ENCODE measurements at places on chromosomes 7 and 10.

GRCh38 chr10:61901829-61902444 is 438 bp downstream of the ARID5B start:
- DNase-seq, result no peak

DNA sequence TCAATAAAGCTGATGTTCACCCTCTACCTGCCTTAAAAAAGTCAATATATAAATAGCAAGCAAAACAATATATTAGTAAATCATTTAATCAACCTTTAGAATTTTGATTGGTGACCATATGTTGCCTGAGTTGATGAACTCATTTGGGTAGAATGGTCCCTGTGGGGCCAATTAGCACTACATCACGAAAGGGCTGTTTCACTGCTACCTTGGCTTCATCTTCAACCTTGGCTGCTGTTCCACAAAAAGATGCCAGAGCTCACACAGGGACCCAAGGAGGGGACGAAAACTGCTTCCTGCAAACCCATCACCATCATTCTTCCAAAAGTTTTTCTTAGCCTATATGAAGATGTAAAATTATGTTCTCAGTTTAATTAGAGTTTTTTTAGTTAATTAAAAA is 35.4 kb upstream of the HBP1 start:
- no peak for DNase-seq

- no peak for DNase-seq
These were observed 173.9 kb downstream of the ELFN1 start for GRCh38 chr7:1843921-1844335.

DNA sequence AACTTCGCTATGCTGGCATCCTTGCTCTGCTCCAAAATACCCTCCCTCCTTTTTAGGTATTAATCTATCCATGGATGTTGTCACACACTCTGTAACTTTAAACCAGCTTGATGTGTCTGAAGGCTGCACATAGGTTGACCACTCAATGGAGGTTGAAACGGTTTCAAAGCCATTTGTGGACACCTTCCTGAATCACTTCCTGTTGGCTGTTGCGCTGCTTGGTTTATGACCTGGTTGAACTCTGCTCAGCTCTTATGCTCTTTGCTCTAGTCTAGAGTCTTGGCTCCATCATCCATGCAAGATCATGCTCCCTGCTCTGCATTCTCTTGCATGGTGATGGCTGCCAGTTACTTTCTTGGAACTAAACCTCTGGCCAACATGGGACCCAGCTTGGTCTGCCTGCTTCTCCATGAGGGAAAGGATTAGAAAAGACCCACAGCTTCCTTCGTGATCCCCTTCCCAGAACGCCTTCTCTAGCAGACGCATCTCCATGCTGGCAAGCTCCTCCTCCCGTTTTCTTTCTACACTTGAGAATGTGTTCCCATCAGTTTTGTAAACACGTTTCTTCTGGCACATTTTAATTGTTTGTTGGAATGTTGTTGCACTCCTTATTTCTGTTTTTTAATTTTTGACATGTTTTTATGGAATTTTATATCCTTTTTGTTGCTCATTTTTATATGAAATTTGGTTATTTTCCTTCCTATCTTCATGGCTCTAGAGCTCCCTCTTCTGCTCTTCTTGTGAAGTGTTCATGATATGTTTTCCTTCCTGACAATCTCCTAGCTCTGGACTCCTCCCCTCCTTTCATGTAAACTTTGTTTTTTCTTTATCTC is 149.8 kb downstream of the XPNPEP1 start:
- DNase-seq, result no peak

DNA sequence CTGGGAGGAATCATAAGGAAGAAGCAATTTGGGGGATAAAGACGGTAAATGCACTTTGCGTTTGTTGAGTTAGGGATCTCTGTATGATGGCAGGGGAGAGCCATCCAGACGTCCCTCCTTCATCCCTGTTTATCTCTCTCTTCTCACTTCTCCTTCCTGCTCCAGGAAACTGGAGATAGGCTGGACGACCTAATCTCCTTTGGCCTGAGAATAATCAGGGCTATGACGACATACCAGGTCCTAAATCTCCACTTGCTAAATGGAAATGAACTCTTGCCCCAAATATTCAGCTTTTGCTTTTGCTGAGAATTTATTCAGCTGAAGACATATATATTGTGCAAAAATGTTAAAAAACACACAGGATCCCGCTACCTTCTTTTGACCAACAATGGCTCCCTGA is 182.9 kb upstream of the INHBA start:
- DNase-seq, result no peak

GRCh38 chr10:75456122-75456521 is 24.7 kb downstream of the LRMDA start:
- DNase-seq, result no peak

DNA sequence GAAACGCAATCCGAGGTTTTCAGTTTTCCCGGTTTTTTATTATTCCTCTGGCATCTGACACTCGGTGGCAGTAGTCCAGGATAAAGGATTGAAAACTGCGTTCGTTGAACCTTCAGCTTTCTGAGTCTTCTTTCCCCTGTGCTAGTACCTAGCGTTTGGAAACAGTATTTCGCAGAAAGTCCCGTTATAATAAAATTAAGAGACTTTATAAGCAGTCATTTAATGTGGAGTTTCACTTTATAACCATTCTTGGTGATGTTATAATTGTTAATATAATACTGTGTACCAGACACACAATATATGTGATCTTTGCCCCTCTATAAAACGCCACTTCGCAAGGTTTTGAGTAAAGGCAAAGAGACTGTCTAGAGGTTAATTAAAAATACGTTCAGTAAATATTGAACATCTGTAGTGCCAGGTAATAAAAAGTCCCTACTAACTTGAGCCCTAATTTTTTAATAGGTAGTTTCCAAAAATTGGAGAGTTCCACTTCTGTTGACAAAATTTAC is 874 bp downstream of the CISD1 start:
- no peak for DNase-seq

DNA sequence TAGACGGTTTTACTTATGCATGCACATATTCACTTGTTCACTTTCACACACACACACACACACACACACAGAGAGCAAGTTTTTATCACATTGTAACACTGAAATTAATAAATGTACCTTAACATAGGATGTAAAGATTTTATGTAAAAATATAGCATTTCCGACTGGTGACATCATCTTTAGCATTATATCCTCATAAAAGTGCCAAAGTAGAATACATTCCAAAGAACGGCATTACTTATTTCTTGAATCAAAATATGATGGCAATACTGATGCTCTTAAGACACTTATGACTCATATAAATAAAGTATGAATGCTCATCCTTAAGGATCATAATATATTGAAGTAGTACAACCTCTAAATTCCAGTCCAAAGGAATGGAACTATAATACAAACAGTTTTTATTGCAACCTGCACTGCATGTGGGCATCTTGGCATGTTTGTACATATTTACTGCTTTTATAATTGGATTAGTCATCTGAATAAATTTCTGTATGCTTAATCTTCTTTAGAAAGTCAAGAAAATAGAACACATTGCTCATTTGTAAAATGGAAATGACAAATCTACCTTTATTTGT is 290.0 kb upstream of the SEMA3A start:
- DNase-seq, result no peak

- DNase-seq, result no peak
These were observed 91.9 kb upstream of the PRKCQ start for GRCh38 chr10:6671976-6672375.

GRCh38 chr10:21753497-21754270 is 219.7 kb downstream of the MLLT10 start:
- no peak for DNase-seq

DNA sequence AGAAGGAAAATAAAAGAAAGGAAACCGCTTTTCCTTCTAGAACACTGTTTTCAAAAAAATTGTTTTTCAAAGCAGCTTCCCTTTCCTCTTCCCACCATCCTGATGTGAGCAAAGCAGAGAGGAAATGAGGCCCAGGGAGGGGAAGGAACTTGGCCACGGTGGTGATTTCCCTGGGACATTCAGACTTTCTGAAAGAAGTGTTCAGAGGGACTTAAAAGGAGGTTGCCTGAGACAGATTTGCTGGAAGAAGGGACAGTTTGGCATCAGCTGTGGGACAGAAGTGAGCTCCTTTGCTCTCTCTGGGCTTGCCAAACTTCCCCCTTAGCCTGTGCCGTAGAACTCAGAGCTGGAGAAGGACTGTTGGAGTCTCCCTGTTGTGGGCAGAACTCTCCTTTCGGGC is 30.3 kb downstream of the ADCYAP1R1 start:
- DNase-seq, result no peak

DNA sequence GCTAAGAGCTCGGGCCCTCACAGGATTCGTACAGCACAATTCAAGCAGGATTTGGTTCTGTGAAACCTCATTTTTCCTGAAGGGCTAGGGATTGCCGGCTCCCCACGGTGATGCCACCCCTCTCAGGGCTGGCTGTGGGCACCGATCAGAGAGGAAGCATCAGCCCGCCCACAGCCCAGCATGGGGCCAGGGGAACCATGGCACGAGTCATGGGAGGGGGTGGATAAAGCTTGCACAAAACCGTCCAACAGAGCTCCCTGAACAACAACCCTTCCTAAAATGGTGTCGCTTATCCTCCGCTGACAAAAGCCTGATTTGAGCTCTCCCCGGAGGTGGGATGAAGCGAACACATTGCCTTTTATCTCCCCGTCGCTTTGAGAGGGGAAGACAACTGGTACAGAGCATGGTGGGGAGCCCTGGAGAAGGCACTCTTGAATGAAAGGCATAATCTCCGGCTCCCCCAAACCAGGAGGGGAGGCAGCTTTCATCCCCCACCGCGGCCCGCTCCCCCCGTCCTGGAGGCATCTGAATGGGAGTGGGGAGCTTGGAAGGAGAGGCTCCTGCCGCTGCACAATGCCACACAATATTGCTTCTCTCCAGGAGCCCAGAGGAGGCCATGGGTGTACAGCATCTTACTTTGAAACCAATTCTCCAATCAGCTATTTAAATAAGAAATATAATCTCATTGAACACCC is 144.0 kb downstream of the RPS24 start:
- no peak for DNase-seq

GRCh38 chr10:35413985-35414861 is 77.9 kb downstream of the CCNY start:
- DNase-seq, result no peak

DNA sequence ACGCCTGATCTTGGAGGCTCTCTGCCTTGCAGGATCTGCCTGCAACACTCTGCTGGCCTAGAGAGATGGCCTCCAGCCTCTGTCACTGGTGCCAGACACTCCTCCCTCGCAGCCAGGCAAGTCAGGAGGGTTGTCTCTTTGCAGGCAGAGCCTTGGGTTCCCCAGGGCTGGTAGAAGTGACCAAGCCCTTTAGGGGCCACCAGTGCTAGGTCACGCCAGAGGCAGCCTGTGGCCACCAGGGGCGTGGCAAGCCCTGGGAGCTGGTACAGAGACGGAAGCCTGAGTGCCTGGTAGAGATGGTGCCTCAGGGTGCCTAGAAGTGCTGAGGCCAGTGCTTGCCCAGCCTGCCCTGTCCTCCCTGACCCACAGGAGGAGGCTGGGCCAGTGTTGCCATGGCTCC is 9.1 kb downstream of the ADCYAP1R1 start:
- no peak for DNase-seq

DNA sequence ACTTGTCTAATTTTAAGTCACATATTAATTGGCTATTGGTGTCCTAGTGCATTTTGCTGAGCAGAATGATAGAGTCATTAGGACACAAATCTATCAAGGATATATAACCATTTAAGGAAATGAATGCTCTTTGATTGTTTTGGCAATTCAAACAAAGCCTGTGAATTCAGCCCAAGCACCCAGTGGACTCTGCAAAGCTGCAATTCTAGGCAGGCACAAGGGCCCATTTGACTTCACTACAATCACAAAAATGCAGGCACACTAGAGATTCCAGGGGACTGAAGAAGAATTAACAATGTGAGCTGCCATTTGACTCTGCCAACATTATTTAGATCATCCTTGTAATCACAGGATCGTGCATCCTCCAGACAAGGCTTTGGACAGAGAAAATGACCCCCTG is 544.2 kb upstream of the PHF14 start:
- no peak for DNase-seq

DNA sequence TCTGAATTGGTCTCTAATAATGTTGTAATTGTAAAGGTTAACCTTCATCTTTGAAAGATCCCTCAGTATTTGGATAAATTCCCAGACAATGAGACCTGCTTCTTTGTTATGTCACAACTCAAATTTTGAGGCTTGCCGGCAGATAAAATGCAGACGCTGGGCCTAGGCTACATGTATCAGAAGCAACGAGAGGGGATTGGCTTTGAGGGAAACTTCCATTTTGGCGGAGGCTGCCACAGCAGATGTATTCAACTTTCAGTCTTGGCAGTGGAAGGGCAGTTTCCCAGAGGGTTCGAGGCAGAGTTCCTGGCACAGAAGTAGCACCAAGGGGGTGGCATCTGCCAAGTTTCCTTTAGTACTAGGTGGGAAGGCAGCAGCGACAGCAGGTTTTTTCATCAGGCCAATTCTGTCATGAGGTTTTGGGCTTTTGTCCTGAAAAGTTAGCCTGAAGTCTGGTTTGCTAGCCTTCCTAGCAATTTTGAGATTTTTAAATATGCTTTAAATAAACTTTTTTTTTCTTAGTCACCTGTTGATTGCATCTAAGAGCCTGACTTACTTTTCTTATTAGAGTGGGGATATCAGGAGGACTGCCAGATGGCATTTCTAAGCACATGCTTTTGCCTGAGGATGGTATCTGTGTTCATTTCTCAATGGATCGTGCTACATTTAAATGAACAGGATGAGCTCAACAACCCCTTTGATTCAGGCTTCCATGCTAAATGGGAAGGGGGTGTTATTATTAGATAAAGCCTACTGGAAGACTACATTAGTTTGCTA is 89.5 kb upstream of the FAM3C start:
- no peak for DNase-seq

DNA sequence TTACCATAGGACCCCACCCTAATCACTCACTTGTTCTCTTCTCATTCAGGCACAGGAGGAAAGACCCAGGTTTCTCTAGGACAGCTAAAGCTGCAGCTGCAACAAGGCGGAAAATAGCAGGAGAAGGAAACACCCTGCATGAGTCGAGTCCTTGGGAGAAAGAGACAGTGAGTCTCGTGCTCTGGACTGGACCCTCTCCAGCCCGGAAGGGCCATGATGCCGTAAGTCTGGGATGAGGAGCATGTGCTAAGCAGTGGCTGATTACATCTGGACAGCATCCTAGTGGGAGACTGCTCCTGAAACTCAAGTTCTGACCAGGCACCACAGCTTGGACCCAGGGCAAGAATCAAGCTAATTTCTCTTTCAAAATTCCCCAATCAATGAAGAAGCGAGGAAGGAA is 39.4 kb downstream of the FBXW4 start:
- no peak for DNase-seq

- no peak for DNase-seq
These were observed 139.0 kb upstream of the GPR26 start for GRCh38 chr10:123527151-123527550.

GRCh38 chr10:5624701-5625100 is 41.7 kb downstream of the ASB13 start:
- DNase-seq, result no peak

All from CD4-positive, alpha-beta T cell treated with Interleukin-6 at 100 ng/mL for 8 hours (primary cell).